CD8-positive, alpha-beta T cell (primary cell): ENCODE measurements at places on chromosomes 2 and 18.

- no peak for DNase-seq
Measured at GRCh38 chr18:74480149-74480651, 16.0 kb upstream of the CNDP2 start.

DNA sequence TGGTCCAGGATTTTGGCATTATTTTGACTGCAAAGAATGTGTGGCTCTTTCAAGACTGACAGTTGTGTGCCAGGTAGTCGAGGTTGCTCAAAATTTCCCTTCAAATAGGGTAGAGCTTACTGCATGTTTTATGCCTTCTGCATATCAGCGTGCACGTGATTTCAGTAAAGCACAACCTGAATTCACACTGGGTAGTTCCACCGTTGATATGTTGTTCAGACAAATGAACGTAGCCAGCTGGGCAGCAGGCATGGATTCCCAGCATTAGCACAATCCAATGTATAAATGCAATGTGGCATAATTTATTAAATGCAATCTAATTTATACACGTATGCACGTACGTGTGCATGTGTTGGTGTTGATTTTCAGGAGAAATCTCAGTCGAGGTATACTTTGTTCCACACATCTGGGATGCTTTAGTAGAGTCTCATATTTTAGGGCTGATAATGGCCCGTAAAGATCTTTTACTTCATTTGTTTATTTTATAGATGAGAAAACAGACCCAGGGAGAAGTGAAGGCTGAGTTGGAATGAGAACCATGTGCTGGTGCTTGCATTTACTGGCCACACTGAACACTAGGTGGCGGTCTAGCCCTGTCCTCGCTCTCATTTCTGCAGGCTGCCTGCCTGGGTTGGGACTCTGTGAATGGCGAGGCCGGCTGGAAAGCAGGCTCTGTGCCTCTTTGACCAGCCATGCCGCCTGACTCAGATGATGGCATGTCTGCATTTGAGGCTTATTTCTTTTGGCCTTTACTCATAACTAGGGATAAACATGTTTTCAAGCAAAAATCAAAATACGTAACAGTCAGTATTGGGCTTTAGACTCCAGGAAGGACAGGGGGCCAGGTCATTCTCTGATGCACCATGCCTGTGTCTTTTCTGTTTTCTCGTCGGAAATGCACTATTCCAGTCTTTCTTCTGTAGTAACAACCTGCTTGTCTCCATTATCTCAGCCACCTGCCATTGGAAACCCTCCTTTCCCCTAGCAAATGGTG, 120.4 kb downstream of the RNF144A start:
- peak; percentile 60 for DNase-seq

DNA sequence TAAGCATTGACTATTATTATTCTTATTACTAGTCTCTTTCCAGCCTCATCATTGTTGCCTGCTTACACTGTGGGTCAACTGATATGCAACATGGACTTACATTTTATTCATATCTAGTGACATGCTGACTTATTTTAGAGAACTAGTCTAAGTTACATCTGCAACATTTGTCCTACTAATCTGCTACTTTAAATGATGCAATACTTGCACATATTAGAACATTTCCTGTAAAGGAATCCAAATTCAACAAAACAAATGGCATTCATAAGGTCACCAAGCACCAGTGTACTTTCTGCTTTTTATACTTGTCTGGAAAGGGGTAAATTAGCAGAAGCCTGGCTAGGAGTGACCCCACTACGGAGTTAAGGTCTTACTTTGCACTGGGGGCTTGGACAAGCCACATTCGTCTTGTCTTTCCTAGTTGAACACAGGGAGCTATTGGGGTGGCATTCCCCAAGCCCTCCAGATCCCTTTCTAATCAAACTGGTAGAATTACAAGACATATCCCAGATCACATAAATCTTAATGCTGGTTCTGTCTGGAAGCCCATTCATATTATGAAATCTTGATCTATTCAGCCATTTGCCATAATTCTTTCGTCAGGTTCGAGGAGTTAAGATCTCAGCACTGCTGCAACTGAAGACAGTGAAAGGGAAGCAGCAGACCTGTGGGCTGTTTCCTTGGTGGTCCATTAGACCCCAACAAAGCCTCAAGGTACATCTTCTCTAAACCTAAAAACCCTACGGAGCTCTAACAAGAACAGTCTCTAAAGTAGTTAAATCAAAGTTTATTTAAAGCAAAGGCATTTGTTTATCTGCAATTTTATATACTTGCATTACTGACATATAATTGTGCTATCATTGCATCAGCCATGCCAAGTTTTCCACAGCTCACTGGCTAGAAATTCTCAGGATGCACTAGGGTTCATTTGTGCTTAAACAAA, 49.9 kb upstream of the RTN4 start:
- DNase-seq = no peak

GRCh38 chr2:213763963-213764362, 479.7 kb downstream of the SPAG16 start:
- DNase-seq = no peak

DNA sequence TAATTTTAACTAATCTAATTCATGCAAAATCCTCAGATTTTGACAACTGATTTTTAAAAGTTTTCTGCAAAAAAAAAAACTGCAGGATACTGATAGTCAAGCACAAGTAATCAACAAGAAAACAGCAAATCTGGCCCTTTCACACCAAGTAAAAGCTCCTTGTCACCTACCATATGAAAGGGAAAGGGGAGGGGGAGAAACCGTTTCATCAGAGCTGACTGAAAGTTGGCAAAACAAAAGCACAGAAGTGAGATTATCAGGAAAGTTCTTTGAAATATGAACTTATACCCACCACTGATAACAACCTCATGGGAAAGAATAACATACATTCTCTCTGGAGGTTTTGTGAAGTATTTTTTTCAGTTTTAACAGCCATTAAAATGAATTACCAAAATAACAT, 38.7 kb downstream of the ZNF521 start:
- no peak for DNase-seq

DNA sequence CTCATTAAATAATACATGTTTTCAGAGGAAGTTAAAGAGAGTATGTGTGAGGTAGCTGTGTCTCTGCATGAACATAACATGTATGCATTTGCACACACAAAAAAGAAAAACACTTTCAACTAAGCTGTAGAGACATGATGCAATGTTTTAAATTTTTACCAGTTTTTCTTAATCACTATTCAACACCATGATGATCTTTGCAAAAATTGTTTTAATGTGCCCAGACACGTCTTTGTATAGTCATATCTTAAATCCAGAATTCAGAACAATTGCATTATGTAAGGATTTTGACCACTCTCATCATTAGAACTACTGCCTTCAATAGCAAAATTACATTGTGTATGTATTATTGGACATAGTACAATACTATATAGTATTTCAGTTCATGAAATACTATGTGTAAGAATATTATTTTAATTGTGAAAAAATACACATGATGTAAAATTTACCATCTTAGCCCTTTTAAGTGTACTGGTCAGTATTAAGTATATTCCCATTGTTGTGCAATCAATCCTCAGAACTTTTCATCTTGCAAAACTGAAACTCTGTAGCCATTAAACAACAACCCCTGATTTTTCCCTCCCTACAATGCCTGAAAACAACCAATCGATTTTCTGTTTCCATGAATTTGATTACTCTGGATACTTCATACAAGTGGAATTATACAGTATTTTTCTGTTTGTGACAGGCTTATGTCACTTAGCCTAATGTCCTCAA, 104.5 kb upstream of the ACVR2A start:
- no peak for DNase-seq

DNA sequence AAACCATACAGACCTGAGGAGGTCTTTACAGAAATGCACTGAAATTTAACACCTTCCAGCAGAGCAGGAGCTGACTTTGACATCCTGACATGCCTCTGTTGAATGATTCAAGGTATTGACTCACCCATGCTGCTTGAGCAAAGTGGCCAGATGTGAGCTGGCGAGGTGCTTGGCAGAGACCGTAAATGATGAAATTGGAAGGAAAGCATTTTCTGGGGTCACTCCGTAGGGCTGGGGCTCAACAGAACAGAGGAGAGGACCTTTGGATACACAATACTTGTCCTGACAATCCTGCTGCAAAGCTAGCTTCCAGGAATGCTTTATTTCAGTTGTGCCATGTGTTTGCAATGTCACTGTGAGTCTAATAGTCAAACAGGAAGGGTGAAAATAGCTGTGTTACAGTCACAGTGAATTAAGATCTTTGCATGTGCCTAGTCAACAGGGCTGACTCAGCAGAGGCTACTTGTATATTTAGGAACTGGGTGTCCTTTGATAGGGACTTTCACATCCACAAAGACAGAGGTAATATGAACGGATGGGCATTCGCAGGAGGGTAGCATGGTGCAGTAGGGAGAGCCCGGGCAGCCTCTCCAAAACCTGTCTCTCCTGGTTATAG, 31.6 kb upstream of the NCK2 start:
- no peak for DNase-seq

DNA sequence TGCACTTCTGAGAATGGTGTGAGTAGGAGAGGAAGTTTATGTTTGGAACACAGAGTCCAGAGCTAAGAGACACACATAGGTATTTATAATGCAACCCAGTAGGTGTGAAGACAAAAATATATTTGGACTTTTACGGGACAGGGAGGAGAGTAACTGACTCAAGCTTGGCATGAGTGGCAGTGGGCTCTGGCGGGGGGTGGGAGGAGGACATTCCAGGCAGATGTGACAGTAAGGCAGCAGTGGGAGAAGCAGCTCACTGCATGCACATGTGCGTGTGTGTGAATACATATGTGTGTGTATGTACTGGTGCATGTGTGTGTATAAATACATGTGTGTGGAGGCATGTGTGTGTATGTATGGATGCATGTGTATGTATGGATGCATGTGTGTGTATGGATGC, 51.4 kb downstream of the DCDC2C start:
- DNase-seq = no peak

DNA sequence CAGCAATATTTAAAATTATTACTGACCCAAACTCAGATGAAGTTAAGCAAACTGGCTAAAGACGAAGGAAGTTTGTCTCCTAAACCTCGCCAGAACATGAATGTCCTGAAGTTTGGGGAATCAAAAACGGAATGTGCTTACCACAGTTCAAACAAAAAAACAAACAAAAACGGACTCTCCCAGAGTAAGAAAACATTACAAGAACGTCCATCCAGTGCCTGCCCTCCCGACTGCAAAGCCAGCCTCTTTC, 1.1 kb downstream of the KANSL1L start:
- no peak for DNase-seq

DNA sequence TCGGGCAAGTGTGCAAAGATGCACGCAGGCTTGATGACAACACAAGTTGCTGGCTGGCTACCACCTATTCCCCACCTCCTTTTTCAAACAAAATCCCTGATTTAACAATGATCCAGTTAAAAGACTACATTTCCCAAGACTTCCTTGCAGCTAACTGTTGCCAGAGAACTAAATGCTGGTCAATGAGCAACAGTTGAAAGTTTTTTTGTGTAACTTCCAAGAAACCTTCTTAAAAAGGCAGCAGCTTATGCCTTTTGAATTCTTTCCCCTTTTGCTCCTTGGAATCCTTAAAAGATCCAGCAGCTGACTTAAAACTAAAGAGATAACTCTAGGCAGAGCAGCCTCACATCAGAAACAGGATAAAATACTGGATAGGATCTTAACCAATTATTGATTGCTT, 38.5 kb downstream of the NPHP1 start:
- DNase-seq = no peak

DNA sequence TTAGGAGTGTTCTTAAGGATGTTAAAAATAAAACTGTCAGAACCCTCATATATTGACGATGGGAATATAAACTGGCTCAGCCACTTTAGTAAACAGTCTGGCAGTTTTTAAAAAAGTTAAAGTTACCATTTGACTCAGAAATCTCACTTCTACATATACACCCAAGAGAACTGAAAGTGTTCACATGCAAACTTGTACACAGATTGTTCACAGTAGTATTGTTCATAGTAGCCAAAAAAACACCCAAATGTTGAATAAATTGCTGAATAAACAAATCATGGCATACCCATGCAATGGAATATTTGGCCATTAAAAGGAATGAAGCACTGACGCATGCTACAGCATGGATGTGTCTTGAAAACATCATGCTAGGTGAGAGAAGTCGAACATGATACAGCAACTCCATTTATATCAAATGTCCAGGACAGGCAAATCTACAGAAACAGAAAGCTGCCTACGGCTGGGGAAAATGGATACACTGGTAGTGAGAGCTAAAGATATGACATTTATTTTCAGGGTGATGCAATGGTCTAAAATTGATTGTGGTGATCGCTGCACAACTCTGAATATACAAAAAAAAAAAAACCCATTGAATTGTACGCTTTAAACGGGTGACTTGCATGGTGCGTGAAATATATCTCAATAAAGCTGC, 10.1 kb downstream of the RPL31 start:
- DNase-seq = no peak

- no peak for DNase-seq
Measured at GRCh38 chr18:75076286-75076685, 132.7 kb downstream of the PTGR3 start.

DNA sequence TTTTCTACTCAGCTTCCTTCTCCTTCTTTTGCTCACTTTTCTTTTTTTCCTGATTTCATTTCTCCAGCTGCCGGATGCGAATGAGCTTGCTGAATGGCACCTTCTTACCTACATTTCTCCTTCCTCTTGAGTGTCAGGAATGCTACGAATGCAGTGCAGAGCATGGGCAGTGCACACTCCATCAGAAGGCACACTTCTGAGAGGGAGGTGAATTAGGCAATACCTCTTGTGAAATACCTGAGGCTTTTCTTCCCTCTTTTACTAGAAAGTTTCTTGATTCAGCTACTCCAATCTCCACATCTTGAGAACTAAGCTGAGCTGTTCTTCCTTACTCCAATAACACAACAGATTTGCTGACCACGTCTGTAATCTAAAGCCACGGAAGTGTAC, 51.1 kb downstream of the PLEKHM3 start:
- no peak for DNase-seq

GRCh38 chr2:72347081-72347480, 199.4 kb upstream of the CYP26B1 start:
- DNase-seq = no peak

GRCh38 chr2:209942936-209943605, 59.4 kb upstream of the RPE start:
- DNase-seq = no peak

DNA sequence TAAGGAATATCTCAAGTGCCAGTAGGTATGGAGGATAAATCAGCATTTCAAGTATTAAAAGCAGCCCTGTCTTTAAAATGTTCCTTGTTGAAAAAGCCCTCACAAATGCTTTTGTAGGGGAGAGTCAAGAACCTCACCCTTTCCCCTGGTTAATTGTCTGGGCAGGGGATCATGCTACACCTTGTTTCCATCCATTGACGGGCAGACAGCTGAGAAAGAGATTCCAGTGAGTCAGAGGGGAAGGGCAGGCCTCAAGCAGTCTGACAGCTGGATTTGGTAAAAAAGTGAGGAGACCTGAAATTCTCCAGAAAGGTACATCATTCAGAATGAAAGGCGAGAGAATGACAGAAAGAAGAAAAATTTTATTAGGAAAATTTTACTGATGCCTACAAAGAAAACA, 203.2 kb upstream of the CYP26B1 start:
- no peak for DNase-seq
